Spinal cord (tissue), 10 donors: ENCODE measurements at places on chromosomes 16 and 17. TPM values are rescaled to one million over a fixed set of nuclear protein-coding genes. Genes with fewer than 3 reads are reported as not detected.

GRCh38 chr17:74342224-74342623 lies 16.2 kb downstream of the KIF19 start:
- no peak for DNase-seq

- DNase-seq, result no peak
These were observed 29.4 kb downstream of the RBFOX3 start for GRCh38 chr17:79581324-79581932.

- peak; percentile 41 for DNase-seq
These were observed 116.3 kb downstream of the SOX9 start for GRCh38 chr17:72236980-72237633.

GRCh38 chr17:19876529-19877161 lies 8.9 kb upstream of the ULK2 start:
- DNase-seq, result peak; percentile 10

- DNase-seq, result no peak
These were observed 20.6 kb downstream of the MAP2K4 start for GRCh38 chr17:12041312-12041711.

GRCh38 chr16:1401758-1402154 lies 12.7 kb downstream of the UNKL start:
- no peak for DNase-seq

PLEKHH3 gene
- 5.5 TPM for total RNA-seq

RTN4RL1 gene
- total RNA-seq, result 11.6 TPM

NEUROD2 gene
- total RNA-seq, result 2.5 TPM

KRTAP2-1 gene
- total RNA-seq, result not detected
